ENCODE measurements at places on chromosomes 4 and X.

DNA sequence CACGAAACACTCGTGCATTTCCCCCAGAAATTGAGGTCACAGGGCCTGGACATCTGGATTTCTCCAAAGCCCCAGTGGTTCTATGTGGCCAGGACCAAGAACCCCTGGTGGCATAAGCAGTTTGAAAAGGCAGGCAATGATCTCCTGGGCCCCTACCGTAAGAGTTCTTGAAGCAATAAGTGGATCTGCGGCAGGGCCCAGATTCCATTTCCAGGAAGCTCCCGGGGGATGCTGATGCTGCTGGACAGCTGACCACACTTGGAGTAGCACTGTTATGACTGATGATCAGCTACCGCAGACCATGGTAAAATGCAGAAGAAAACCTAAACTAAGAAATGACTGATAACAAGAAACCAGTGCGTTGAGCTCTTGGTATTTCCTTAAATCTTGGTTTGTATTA, 27.8 kb downstream of the SMS start:
- no peak for DNase-seq

GRCh38 chr4:88162626-88163025, 4.2 kb upstream of the ABCG2 start:
- no peak for DNase-seq

GRCh38 chr4:98448908-98449307, 187.7 kb downstream of the RAP1GDS1 start:
- DNase-seq = no peak

- DNase-seq = peak; percentile 25
Observed at GRCh38 chrX:155966876-155967275, 30.6 kb upstream of the IL9R start.

DNA sequence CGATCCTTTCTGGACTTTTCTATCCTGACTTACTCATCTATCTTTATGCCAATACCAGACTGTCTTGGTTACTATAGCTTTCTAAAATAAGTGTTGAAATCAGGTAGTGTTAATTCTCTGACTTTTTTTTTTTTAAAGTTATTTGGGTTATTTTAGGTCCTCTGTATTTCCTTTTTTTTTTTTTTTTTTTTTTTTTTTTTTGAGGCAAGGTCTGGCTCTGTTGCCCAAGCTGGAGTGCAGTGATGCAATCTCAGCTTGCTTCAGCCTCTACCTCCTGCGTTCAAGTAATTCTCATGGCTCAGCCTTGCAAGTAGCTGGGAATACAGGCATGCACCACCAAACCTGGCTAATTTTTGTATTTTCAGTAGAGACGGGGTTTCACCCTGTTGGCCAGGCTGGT, 2.8 kb upstream of the NELFA start:
- no peak for DNase-seq

DNA sequence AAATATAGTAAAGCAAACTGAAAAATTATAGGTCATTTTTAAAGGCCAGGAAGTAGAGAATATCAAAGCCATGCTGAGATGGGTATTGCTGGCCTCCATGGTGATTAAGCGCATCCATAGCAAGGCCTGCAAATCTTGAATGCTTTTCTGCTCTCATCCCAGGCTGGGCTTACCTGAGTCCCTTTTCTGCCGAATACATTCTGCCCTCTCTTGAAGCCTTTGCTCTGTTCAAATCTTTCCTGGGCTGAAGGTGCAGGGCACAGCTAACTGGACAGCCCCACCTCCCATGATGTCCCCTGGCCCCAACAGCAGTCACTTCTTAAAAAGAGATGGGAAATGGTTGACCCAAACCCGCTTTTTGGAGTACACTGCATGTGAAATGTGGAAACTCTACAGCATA, 10.1 kb upstream of the EIF1AX start:
- no peak for DNase-seq

GRCh38 chr4:108738003-108738706, 24.7 kb downstream of the ETNPPL start:
- no peak for DNase-seq

GRCh38 chrX:10467793-10468192, 152.6 kb downstream of the MID1 start:
- DNase-seq = no peak

DNA sequence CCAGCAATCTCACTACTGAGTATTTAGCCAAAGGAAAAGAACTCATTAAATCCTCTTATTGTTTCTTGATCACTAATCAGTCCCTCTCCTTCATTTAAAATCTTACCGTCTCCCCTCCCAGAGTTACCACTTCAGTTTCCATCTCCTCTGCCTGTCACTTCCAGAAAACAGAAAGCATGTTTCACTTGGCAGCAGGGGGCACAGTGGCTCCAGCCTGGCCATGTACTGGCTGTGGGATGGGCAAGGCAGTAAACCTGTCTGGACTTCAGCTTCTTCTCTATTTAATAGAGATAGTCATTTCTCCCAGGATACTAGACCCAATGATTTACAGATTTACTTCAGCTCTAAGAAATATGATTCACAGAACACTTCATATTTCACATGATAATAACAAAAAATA, 63.2 kb downstream of the CD40LG start:
- peak; percentile 40 for DNase-seq

DNA sequence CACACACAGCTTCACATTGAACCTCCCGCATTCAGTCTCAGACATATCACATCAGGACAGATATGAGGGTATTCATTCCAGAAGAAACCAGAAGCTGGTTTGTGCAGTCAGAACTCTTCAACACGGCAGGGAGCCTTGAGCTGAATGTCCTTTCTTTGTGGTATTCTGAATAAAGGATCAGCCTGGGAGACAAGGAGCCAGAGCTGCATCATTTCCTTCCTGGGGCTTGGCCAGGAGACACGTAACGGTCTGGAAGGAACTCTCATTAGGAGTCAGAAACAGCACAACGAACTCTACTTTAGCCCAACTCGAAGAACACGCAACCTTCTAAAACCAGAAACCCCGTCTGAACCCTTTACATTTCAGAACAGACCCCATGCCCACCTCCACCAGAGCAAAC, 46.4 kb downstream of the KDR start:
- no peak for DNase-seq
